HS-5 (cell line): ENCODE measurements at places on chromosomes 1 and 21.

DNA sequence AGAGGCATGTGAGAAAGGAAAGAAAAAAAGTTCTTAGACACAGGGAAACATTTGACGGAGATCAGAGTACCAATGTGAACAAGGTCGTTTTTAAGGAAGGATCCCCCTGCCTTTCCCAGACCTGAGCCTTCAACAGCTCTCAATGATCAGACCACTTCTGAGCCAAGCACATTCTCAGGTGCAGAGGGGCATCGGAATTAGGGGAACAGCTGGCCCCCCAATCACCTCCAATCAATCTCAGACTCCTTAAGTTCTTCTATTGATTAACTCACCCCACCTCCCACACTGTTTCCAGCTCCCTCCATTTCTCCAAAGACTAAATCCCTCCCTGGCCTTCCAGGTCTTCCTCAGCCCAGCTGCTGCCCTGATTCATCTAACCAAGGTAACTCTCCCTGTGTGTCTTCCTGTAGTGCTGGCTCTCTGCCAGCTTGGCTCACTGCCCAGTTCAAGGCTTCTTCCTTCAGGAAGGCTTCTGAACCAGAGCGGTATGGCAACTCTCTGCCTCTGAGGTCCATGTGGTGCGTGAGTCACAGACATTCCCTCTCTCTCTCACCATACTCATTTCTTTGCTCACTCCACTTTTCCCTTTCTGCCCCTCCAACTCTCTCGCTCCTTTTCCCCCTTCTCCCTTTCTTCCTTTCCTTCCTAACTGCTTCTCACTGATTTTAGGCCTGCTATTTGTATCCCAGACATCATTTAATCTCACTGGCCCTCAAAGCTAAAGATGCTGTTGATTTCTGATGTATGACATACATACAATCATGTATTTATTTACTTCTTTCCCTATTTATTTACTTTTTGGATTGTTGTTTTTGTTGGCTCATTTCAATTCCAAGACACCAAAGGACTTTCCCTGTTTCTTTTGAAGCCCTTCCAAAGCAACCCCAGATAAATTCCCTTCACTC, 18.1 kb downstream of the CFAP45 start:
- peak; percentile 97 for DNase-seq

GRCh38 chr21:46180778-46181391, 3.4 kb downstream of the SPATC1L start:
- no peak for DNase-seq

DNA sequence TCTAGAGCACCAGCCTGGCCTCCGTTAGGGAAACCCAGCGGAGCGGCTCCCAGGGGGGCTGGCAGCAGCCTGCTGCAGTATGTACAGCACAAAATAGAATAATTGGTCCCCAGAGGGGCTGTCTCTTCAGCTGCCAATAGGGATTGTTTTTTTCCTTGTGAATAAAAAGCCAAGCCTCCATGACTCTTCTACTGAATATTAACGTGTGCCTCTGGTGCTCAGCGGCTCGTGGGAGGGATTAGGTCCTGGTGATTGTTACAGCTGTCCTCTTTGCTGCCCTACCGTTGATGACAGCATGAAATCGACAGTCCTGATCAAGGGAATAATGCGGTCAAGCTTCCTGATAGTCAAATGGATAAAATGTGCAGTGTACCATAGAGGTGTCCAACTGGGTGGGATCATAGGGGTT, 190.7 kb upstream of the RUNX1 start:
- DNase-seq = no peak

DNA sequence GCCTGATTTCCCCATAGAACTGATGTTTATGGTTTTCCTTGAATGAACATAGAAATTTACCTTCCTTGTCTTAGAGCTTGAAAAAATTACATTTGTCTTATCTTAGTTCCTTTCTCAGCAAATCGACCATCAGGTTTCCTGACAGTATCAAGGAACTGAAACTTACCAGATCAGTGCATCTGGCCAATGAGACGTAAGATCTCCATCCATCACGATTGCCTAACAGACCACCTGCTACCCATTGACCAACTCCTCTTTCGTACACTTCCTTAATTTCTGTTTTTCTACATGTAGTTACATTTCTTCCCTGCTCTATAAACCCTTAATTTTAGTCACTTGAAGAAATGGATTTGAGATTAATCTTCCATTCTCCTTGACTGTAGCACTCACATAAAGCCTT, 57.4 kb upstream of the TMPRSS15 start:
- no peak for DNase-seq

- peak; percentile 46 for DNase-seq
Observed at GRCh38 chr1:186152620-186153239, 222.3 kb downstream of the TPR start.

- DNase-seq = no peak
Observed at GRCh38 chr1:44694863-44695478, 20.5 kb downstream of the ARMH1 start.
